Activated gamma-delta T cell treated with Interleukin-2 at 50 U/mL for 16 hours (primary cell): ENCODE measurements at places on chromosomes 3 and 15.
A peak's percentile ranks its signal among the peaks of the same experiment; 100 is the strongest.

DNA sequence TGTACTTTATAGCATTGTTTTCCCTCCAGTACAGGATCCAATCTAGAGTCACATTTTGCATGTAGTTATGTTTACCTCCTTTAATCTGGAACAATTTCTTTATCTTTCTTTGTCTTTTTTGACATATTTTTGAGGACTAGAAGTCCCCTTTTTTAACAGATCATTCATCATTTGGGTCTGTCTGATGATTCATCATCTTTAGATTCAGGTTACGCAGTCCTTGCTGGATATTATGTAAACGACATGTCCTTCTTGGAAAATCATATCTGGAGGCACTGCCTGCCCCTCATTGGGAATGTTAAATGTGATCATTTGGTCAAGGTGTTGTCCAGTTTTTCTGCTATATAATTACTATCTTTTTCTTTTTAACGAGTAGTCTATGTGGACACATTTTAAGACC, 18.3 kb downstream of the TGM4 start:
- DNase-seq, result no peak

GRCh38 chr15:67979281-67979680, 74.8 kb upstream of the PIAS1 start:
- DNase-seq, result no peak

DNA sequence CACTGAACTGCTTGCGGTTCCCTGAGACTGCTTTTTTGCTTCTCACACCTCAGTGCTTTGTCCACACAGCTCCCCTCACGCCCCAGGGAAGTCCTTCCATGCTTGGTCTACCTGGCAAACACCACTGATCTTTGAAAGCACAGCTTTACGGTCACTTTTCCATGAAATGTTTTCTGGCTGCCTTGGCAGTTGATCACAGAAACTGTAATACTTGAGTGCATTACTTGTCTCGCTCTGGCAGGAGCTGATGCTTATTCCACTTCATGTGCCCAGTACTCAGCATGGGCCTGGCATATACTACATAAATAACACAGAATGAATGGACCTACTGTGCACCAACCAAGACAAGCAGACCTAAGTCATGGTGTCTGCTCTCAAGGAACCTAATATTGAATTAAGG, 121.1 kb downstream of the MEX3B start:
- DNase-seq, result no peak

DNA sequence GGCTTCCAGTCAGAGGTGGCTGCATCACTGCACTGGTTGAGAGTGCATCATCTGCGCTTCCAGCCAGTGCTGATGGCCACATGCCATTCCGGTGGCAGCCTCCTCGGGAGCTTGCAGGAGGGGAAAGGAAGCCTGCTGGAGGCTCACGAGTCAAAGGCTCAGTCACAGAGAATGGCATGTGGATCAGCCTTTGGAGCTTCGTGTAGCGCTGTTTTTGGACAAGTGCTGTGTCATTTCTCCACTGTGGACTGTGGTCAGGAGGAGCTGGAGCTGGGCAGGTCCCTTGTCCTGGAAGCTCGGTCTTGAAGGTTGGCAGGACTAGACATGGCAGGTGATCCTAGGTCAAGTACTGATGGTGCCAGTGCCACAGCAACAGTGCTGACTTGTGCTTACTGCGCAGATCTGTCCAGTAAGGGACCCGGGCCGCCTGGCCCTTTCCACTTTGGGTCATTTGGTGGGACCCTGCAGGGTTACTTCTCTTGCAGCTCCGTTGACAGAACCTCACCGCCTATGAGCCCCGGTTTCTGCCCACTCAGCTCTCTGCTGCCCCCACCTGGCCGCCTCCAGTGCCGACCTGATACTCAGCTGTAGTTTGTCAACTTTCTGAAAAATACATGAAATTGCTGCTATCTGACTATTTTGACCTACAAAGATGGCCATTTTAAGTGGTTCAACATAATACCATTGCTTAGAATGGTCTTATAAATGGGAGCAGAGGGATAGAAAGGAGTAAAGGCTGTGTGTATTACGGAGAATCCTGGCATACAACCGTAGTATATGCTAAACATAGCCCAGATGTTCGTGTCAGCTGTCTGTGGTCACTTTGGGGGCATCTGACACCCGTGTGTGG, 27.6 kb upstream of the TRPM1 start:
- DNase-seq, result peak; percentile 80

DNA sequence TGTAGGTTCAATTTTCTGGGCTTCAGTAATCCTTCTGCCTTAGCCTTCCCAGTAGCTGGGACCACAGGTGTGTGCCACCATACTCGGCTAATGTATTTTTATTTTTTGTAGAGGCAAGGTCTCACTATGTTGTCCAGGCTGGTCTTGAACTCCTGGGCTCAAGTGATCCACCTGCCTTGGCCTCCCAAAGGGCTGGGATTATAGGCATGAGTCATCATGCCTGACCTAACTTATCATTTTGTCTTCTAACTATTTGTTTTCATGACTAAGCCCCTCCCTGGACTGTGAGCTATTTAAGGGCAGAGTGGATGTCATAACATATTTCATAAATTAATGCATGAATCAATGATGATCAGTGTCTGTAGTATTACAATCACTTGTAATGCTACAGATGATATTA, 56.1 kb upstream of the PIAS1 start:
- DNase-seq, result no peak

GRCh38 chr15:47640079-47640478, 77.2 kb upstream of the SEMA6D start:
- no peak for DNase-seq

- DNase-seq, result no peak
Measured at GRCh38 chr15:31485431-31485830, 158.8 kb downstream of the KLF13 start.

- DNase-seq, result no peak
Measured at GRCh38 chr3:102682741-102683140, 247.9 kb downstream of the ZPLD1 start.

- DNase-seq, result no peak
Measured at GRCh38 chr3:150675587-150675986, 28.1 kb downstream of the ERICH6 start.

DNA sequence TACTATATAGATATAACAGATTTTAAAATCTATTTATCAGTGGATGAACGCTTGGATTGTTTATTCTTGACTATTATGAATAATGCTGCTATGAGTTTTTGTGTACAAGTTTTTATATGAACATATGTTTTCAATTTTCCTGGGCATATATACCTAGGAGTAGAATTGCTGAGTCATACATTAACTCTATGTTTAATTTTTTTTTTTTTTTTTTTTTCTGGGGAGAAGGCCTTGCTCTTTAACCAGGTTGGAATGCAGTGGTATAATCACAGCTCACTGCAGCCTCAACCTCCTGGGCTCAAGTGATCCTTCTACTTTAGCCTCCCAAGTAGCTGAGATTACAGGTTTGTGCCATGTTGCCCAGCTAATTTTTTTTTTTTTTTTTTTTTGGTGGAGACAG, 9.1 kb downstream of the CIDEC start:
- no peak for DNase-seq

GRCh38 chr15:57861034-57861638, 154.6 kb downstream of the POLR2M start:
- peak; percentile 16 for DNase-seq

DNA sequence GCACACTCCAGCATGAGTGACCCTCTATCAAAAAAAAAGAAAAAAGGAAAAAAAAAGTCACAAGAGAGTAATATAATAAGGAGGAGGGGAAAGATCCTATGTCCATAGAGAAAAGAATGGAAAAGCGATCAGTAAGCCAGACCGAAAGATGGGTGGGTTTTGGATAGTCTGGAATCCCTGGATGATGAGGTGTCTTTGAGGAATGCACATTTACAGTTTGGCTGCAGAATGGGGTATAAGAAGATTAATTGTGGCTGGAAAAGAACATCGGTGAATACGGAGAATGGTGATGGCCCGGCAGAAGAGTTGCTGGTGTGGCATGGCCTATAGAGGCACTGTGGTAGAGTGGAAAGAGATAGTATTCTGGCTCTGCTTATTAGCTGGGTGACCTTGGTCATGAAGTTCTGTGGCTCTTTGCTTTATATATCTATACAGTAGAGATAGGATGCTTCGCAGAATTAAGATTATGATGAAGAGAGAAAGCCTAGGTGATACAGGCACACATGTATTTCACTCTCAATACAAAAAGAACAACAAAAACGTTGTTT, 187.9 kb downstream of the AKAP13 start:
- no peak for DNase-seq

DNA sequence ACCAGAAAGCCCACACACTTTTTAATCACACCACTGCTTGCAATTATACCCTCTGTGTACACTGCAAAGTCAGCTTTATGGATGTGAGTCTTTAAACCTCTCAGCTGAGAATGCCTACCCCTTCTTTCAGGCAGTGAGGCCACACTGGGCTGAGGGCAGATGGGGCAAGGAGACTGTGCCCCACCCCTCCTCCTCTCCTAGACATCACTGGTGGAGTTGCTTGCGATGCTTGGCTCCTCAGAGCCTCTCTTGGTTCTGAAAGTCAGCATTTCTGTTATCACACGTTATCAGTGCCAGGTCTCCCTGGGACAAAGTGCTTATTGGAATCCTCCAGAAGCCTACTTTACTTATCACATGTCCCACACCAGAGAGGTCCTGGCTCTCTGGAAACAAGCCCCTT, 128.2 kb downstream of the ZNF621 start:
- DNase-seq, result no peak

DNA sequence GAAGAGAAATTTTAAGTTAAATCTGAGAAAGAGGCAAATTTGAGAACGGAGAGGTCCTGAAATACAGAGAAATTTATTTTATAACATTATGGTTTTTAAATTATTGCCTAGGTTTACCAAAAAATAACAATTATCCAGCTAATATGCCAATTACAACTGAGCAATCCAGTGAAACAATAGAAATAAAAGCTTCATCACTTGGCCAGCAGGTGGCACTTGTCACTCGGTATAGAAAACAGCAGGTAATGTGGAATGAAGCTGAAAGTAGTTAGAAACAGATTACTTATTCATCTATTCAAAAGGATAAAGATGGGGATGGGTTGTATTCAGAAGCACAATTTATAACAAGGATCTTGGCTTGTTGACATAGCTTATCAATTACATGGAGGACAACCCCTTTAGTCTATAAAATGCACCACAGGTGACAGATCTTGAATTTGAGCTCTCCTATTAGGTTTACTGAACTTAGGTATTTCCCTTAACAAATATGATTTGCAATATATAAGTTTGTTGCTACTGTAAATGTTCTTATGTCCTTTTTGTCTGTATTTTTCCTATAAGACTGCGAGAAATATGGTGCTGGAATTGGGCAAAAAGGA, 70.1 kb upstream of the GUCA1C start:
- peak; percentile 21 for DNase-seq
